ENCODE measurements at places on chromosomes 11 and 22.

- DNase-seq: no peak
These were observed 30.1 kb downstream of the KIAA0930 start for GRCh38 chr22:45210577-45210976.

GRCh38 chr22:30420347-30421125, 5.0 kb upstream of the MTFP1 start:
- DNase-seq: no peak

DNA sequence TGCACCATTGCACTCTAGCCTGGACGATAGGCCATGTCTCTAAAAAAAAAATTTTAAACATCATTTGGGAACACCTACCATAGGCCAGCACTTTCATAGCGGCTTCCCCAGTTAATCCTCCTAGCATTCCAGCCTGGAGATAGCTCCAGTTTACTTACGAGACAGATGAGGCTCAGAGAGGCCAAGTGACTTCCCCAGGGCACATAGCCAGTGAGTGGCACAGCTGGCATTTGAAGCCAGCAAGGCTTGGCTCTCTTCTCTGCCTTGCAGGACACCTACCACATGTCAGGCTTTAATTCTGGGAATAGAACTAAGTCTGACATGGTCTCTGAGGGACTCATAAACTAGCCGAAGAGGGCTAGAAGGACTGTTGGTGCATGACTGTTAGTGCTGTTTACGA, 4.9 kb upstream of the TAGLN start:
- no peak for DNase-seq

DNA sequence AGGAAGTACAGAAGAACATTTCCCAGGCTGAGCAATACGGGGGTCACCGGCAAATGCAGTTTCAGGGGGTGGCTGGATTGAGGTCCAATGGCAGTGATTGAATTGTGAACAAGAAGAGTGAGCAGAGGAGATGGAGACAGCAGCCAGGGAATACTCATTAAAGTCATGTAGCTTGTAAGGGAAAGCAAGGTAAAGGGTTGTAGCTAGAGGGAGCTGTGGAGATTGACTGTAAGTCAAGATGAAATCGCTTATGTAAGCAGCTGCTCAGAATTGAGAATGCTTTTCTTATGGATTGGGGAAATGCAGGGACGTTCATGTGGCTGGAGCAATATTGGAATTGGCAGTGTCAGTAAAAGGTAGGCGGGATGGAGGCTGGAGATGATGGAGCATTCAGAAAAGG, 111.4 kb upstream of the TBCEL start:
- no peak for DNase-seq

GRCh38 chr11:104609311-104610085, 288.8 kb downstream of the CASP12 start:
- DNase-seq: peak; percentile 67

DNA sequence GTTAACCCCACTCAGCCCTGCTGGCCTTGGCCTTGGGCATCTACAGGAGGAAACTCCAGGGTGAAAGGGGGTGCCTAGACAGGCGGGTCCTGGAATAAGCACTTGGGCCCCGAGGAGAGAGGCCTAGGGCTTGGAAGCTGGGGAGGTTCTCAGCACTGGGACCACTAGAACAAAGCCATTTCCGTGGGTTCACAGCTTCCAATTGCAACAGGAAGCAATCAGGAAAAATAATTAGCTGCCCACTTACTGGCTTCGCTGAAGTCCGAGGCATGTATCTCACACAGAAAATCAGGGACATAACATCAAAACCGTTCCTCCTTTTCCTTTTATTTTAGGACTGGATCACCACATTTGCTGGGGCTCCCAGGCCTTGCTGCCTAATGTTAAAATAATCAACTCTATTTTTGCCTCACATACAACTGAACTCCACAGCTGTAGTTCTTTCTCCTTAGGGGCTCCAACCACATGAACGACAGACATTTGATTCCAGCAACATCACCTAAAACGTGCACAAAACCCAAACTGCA, 161.1 kb upstream of the GRK3 start:
- no peak for DNase-seq

- DNase-seq: no peak
These were observed 9.6 kb downstream of the C11orf96 start for GRCh38 chr11:43952020-43952400.

DNA sequence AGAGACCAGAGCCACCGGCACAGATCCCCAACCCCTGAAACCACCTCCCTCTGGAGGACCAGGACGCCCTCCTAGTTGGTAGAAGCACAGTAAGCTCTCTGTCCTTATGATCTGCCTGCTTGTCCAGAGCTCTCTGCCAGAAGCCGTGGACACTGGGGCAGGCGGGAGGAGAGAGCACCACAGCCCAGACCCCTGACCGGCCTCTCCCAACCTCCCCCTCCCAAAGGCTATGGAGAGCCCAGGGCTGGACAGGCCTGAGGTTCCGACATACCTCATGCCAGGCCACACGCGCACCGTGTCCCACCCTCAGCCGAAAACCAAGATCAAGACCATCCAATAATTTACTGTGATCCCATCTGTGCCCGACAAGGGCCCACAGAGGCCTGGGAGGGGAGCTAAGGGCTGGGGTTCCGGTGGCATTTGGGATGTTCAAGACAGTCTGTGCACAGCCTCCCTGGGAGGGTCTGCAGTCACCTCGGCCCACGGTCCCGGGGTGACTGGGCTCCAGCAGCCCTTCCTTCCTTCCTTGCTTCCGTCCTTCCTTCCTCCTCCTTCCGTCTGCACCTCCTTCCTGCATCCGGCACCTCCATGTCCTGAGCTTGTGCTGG, 3.4 kb downstream of the HRAS start:
- DNase-seq: no peak

DNA sequence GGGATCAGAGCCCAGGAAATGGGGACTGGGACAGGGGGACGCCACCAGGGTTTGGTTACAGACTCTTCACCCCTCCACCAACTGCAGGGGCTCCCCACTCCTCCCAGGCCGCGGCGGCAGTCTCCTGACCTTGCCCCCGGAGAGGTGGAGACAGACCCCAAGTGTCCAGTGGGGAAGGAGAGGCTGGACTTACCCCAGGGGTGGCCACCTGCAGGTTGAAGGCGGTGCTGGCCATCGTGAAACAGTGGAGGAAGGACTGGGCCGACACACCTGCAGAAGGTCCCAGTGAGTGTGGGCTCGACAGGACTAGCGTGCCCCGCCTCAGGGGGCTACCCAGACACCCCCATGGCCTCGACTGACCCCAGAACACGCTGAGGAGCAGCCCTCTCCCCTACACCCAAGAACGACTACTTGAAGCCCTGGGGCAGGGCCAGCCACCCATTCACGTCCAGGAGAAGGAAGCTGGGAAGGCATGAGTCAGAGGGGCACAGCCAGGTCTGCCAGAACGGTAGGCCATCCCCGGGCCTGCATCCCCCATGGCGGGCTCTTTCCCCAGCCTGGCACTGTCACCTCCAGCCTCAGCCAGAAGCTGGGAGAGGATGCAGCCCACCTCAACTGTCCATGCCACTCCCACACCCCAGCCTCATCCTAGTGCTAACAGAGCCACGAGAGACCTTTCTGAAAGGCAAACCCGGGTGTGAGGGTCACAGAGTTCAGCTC, 2.3 kb downstream of the GATD1 start:
- DNase-seq: no peak

- peak; percentile 80 for DNase-seq
These were observed 3.6 kb downstream of the DUSP8 start for GRCh38 chr11:1568441-1568911.

GRCh38 chr11:7898666-7899283, 32.3 kb downstream of the OR10A6 start:
- DNase-seq: no peak

GRCh38 chr22:43299736-43300135, 43.4 kb downstream of the SCUBE1 start:
- DNase-seq: no peak

GRCh38 chr22:32378707-32379272, 21.1 kb downstream of the RFPL3 start:
- DNase-seq: no peak

DNA sequence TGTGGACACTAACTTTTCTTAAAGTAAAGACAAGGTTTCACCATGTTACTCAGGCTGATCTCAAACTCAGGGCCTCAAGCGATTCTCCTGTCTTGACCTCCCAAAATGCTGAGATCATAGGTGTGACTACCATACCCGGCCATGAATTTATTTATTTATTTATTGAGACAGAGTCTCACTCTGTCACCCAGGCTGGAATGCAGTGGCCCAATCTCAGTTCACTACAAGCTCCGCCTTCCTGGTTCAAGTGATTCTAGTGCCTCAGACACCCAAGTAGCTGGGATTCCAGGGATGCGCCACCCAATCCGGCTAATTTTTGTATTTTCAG, 29.7 kb upstream of the PCF11 start:
- no peak for DNase-seq

DNA sequence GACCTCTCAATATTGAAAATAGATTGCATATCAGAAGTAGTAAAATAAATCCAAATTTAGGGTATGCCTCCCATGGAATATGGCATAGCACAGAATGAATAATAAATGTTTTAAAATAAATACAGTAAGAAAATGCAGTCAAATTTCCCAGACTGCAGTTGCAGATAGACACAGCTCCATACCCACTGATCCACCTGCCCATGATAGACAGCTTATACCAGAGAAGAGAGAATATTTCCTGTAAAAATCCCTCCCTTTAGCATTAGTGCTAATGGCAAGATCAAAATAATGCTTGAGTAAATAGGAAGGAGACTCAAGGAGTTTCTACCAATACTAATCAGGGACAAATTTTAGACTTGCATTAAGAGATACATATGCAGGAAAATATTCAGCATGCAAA, 45.0 kb upstream of the CALCB start:
- DNase-seq: no peak

GRCh38 chr22:29473001-29473400, 7.0 kb upstream of the NEFH start:
- DNase-seq: no peak

- DNase-seq: no peak
These were observed 77.5 kb upstream of the CLMP start for GRCh38 chr11:123272565-123272964.

- no peak for DNase-seq
These were observed 626 bp downstream of the FLRT1 start for GRCh38 chr11:64036087-64037026.

DNA sequence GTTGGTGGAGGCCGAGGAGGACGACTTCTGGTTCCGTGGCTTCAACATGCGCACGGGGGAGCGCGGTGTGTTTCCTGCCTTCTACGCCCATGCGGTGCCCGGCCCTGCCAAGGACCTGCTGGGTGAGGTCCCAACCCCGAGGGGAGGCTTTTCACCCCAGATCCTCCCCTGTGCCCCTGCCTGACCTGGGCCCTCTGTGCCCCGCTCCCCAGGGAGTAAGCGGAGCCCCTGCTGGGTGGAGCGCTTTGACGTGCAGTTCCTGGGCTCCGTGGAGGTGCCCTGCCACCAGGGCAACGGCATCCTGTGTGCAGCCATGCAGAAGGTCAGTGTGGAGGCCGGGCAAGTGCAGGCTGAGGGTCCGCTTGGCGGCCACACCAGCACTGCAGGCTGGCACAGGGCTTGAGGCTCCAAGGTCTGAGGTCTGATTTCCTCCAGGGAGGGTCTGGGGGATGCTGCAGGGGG, 5.1 kb downstream of the MAPK8IP2 start:
- DNase-seq: no peak

- no peak for DNase-seq
These were observed 26.5 kb upstream of the NECTIN1 start for GRCh38 chr11:119755356-119756071.

DNA sequence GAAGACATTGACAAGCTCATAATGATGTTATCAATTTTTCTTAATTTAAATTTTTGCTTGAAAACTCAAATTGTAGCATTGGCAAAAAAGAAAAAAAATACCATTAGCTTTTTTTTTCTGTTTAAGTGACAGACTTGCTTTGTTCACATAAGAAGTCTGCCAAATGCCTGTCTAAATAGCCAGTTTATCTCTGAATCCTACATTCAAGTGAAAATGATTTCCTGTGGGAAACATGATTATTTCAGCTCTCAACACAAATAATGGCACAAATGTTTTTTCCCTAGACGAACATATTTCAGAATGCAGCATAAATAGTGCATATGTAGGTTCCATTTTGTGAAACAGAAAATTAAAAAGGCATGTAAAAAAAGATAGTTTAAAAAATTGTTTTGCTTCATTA, 23.5 kb downstream of the TYR start:
- DNase-seq: no peak

DNA sequence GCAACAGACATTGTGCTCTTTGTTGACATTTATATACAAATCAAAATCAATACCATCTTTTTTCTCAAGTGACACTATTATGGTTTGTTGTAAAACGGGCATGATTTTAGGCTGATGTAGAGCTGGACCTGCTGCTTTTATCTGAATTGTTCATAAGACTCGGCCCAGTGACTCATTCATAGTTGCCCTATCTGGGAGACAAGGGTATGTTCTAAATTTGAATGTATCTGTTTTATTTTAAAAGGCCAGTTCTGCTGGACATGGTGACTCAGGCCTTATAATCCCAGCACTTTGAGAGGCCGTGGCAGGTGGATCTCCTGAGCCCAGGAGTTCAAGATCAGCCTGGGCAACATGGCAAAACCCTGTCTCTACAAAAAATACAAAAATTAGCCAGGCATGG, 39.3 kb downstream of the CEP295 start:
- no peak for DNase-seq

DNA sequence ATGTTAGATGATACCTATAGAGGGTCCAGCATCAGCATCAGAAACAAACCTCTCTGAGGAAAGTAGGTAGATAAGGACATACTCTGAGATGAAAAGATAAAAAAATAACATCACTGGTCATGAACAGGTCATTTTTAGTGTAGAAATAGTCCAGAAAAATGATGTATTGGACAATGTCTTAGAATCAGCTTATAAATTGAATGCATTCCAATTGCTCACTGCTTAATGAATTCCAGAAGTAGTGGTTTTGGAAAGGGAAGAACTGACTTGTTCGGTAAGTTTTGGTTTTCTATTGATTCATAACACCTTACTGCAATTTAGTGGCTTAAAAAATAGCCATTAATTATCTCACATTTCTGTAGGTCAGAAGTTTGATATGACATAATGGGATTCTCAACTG, 929.5 kb upstream of the CCDC90B start:
- DNase-seq: no peak

- no peak for DNase-seq
These were observed 268.6 kb downstream of the TBC1D22A start for GRCh38 chr22:47030881-47031627.

DNA sequence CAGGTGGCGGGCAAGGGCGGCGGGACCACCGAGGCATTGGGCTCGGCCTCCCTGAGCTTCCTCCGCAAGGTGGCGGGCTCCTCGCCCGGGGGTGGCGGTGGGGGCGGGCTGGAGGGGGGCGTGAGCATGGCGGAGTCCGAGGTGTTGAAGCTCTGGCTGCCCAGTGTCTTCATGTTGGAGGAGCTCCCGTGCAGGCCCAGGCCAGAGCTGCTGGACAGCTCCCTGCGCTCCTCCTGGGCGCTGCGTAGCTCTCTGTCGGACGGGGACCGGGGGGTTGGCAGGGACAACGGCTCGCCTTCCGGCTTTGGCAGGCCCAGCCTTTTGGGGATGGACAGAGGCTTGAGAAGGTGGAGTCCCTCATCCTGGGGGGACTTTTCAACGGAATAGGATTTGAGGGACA, 43.9 kb upstream of the BID start:
- no peak for DNase-seq

DNA sequence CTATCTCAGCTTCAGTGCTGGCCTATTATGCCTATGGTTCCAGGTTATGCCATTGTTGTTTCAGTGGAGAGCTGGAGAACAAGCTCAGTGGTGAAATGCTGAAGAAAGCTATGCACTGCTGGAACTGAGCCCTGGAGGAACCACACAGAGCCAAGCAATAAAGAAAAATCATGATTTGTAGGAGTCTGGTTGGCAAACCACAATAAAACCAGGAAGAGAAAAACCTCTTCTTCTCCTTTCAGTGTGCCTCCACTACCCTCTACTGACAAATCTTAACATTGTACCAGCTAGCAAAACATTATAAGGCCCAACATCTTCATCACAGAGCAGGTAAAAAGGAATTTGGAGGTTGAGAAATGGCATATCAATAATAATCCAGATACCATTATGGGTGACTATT, 5.3 kb downstream of the OR51F2 start:
- DNase-seq: no peak

All from CD4-positive, alpha-beta T cell treated with Interleukin-17A for 1 hour (primary cell).